Parietal lobe (tissue), 2 donors: ENCODE measurements at places on chromosomes 6 and 20. TPM values are rescaled to one million over a fixed set of nuclear protein-coding genes. Genes with fewer than 3 reads are reported as not detected.

SLC26A8 gene
- 3.8 TPM for total RNA-seq

ZSCAN31 gene
- total RNA-seq: 16.0 TPM

TRIM40 gene
- total RNA-seq: not detected

EEF1A1 gene
- 10,580 TPM for total RNA-seq

NNAT gene
- 333 TPM for total RNA-seq

KIAA1755 gene
- 2.8 TPM for total RNA-seq

COL20A1 gene
- total RNA-seq: 5.0 TPM

TMEM74B gene
- 12.5 TPM for total RNA-seq

FHL5 gene
- total RNA-seq: 0.63 TPM

TRIM38 gene
- total RNA-seq: 0.31 TPM

SNPH gene
- 22.2 TPM for total RNA-seq

HTR1B gene
- 1.9 TPM for total RNA-seq

SOBP gene
- 109 TPM for total RNA-seq

C20orf202 gene
- 1.3 TPM for total RNA-seq

TOX2 gene
- 0.63 TPM for total RNA-seq

LATS1 gene
- total RNA-seq: 52.9 TPM

PRDM13 gene
- not detected for total RNA-seq

F13A1 gene
- 2.5 TPM for total RNA-seq

TUBB2B gene
- 3,227 TPM for total RNA-seq

EPHA7 gene
- 82.6 TPM for total RNA-seq

TINAG gene
- total RNA-seq: not detected

WASF1 gene
- 144 TPM for total RNA-seq

HLA-DOB gene
- not detected for total RNA-seq
